ENCODE measurements at places on chromosomes 13 and 19.

DNA sequence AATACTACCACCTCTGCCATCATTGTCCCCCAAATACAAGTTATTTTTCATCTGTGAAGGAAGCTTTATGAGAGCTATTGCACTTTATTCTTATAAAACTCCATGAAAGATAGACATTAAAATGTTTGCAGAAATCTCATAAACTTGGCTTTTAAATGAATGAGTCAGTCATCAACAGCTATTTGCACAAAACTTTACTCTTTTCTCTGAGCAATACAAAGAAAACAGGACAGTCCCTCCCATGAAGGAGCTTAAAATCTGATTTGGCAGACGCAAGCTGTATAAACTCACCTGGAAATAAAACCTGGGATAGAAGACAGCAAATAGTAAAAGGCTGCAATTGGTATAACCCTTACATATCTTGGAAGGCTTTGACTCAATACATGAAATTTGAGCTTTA is 16.6 kb upstream of the RCBTB1 start:
- no peak for DNase-seq

DNA sequence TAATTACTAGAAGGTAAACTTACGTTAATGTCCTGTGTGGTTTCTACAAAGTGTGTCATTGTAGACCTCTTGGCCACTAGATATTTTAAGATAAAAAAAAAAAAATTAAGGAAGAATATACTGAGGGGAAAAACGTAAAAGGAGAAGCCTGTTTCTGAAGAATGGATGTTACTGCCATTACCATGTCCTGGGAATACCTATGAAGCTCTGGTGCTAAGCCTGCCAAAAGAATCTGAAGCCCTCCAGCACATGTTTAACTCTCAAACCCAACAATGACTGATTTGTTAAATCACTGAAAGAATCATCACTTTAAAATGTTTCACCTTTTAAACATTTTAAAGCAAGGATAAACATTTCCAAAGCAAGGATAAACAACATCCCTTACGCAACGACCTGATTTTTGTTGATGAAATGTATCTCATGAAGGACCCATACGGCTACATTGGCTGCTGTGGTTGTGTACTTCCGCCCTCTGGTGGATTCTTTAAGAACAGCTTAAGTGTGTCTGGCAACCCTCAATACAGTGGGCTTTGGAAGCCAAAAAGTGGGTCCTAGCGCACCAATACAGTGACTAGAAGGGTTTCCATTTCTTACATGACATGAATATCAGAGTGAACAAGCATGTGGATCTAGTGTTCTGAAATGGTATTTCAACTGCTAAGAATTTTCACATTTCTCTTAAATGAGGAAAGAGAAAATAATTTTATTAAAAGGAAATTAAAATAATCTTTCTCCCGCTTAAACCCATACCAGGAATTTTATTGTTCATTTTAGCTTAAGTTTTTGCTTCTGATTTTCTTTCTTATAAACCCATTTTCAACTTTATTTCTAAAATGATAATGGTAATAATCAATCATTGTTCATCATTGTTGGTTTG is 74.5 kb upstream of the RAP2A start:
- DNase-seq = peak; percentile 45

DNA sequence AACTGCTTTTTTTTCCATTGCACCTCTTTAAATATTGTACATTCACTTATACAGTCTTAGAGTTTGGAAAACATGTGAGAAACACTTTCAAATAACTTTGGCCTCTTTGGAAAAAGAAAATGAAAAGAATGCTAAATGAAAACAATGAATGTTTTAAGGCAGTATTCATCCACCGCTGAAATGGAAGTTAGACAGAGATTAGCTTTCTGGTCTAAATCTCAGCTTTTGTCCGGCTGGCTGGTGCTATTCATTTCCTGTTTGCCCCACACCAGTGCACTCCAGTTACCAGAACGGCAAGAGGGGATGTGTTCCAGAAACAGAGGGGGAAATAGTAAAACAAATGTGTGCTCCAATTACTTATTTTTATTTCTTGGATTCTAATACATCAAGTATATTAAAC is 1201.3 kb downstream of the EFNB2 start:
- no peak for DNase-seq

- DNase-seq = no peak
Measured at GRCh38 chr13:86825410-86825809, 845.8 kb upstream of the SLITRK5 start.

DNA sequence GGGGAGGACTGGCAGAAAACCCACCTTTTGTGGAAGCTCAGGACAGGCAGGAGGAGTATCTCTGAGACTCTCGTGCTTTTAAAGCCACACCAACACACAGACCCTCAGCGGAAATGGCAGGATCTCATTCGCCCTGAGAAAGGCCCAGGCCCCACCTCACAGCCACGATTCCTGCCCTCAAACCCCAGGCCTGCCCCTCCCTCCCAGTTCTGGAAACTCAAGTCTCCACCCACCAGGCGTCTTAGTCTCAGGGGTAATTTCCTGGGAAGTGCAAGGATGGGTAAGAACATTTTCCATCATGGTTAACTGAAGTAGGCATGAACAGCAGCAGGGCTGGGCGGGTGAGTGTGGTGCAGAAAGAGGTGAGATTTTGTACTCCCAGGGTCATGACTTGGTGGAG is 8.0 kb upstream of the PDE4C start:
- DNase-seq = no peak

- DNase-seq = no peak
Measured at GRCh38 chr13:92436924-92437323, 789.7 kb upstream of the GPC6 start.

- no peak for DNase-seq
Measured at GRCh38 chr13:20721454-20722357, 18.2 kb downstream of the IL17D start.

GRCh38 chr19:16283210-16284061 is 41.2 kb upstream of the KLF2 start:
- DNase-seq = no peak

- DNase-seq = no peak
Measured at GRCh38 chr13:97913206-97913605, 40.3 kb upstream of the IPO5 start.

GRCh38 chr19:13260883-13261653 is 110.9 kb downstream of the IER2 start:
- peak; percentile 83 for DNase-seq

GRCh38 chr19:46404753-46405468 is 8.5 kb downstream of the CCDC8 start:
- no peak for DNase-seq

GRCh38 chr13:44093607-44094564 is 214.2 kb downstream of the LACC1 start:
- DNase-seq = no peak

GRCh38 chr13:27868641-27869435 is 51.0 kb upstream of the PDX1 start:
- DNase-seq = no peak

- DNase-seq = peak; percentile 71
Measured at GRCh38 chr13:67048084-67048820, 181.9 kb downstream of the PCDH9 start.

- no peak for DNase-seq
Measured at GRCh38 chr13:98450539-98451111, 126.3 kb downstream of the STK24 start.

DNA sequence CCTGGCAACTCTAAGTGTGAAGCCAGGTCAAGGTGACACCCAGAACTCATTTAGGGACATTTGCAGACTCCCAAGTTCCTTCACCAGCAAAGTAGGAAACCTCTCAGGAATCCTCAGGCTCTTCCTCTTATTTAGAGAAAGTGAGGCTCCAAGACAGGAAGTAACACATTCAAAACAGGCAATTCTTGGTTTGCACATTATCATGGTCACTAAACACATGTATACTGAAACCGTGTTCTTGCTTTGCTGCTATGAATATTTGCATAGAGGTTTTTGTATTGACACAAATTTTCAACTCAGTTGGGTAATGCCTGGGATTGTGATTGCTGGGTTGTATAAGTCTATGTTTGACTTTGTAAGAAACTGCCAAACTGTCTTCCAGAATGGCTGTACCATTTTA is 13.2 kb upstream of the URI1 start:
- DNase-seq = no peak

DNA sequence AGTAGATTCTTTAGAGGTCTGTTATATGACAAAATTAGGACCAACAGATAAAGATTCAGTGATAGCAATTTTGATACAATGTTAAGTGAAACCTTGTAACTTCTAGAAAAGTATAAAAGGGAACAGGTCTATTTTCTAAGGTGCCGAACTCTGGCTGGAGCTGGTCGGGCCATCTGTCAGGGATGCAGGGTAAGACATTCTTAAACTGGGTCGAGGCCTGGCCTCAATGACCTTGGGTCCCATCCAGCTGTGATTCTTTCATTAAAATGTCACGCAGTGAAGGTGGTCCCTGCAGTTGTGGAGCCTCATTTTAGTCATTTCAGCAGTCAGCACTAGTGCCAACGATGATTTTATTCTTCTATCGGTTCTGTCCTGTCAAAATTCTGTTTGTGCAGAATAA is 271.9 kb upstream of the SPRY2 start:
- no peak for DNase-seq

GRCh38 chr19:40763963-40764362 is 11.4 kb upstream of the MIA start:
- no peak for DNase-seq

DNA sequence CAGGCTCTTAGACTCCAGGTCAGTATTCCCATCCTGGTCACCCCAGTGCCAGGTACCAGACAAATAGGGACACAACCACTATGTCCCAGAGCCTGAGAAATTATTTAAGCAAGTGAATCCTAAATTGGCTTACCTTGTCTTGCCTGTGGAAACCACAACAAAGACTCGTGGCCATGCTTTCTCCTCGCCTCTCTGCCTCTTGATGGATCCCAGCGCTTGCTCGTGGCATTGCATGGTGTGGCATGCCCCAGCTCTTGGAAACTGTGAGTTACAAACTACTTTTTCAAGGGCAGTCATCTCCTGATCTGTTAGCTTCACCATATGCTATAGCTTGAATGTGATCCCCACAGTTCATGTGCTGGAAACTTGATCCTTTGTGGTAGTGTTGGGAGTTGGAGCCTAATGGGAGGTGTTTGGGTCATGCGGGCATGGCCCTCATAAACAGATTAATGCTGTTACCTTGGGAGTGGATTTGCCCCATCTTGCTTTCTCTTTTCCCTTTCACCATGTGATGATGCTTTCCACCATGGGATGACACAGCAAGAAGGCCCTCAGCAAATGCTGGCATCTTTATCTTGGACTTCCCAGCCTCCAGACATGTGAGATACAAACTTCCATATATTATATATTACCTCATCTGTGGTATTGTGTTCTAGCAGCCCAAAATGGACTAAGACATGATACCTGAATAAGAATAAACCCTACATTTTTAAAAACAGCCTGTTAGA is 31.2 kb downstream of the SPRYD7 start:
- DNase-seq = no peak

DNA sequence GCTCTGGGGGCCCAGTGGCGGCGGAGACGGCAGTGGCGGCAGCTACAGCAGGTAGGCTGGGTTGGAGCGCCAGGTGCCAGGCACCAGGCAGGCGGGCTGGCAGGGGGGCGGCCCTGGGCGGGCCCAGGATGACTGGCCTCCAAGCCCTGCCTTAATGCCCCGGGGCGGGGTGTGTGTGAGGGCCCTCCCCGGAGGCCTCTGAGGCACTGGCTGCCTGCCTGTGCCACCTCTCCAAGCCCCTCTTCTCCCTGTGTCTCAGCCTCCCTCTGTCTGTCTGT is at the start of gene KLK11:
TSS of gene KLK11 (minus strand) at position 63 of the 278 bp plus-strand sequence. CDS start 985 bp downstream, outside the sequence.
- peak; percentile 39 for DNase-seq

- DNase-seq = peak; percentile 53
Measured at GRCh38 chr19:10270180-10270615, 722 bp upstream of the ICAM1 start.

Data from Daoy (cell line).